ENCODE measurements at places on chromosomes 12 and 14. TPM values are rescaled to one million over a fixed set of nuclear protein-coding genes. Genes with fewer than 3 reads are reported as not detected.

GRCh38 chr14:31270196-31270772 lies 62.7 kb upstream of the HECTD1 start:
- no peak for DNase-seq

GRCh38 chr14:49494836-49495235 lies 91.3 kb downstream of the RPS29 start:
- no peak for DNase-seq

- no peak for DNase-seq
Measured at GRCh38 chr12:103839609-103840461, 1.2 kb downstream of the NT5DC3 start.

The SCNN1A gene
- total RNA-seq = 1.8 TPM

GRCh38 chr12:96907671-96908422 lies 790 bp downstream of the NEDD1 start:
- DNase-seq = peak; percentile 12

- DNase-seq = no peak
Measured at GRCh38 chr12:108802101-108802961, 55.1 kb downstream of the SSH1 start.

- no peak for DNase-seq
Measured at GRCh38 chr12:53166837-53167236, 13.7 kb upstream of the ZNF740 start.

GRCh38 chr12:81222846-81223592 lies 145.1 kb downstream of the ACSS3 start:
- DNase-seq = no peak

DNA sequence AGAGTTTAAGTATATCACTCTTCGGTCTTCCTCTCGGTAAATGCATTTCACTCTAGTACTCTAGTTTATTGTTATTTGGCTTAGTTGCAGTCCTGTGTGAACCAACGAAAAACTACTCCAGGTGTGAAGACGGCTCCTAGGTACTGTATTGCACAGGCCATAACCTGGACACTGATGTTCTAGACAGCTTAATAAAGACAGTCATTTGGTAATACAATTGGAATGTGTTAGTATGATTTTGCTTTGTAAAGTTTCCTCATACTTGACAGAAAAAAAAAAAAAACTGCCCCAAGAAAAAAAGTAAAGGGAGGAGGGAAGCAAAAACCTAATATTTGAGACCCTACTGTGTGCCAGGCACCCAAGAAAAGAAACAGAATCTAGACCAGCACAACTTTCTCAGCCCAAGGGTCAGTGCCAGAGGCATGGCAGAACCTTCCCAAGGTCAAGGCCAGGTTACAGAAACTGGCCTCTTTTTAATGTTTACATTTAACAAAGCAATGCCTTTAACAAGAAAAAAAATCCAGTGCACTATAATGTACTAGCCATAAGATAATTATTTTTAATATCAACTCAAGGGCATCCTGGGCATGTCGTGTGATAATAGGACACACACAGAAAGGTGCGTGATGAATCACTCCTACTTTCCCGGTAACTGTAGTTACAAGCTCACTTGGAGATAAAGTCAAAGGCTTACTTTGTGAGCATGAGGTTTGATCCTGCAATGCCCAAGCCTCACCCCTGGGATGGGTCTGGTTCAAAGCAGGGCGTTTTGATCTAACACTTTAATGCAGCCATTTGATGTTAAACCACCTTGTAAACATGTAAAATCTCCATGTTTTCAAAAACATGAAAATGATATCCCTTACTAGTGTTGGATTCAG lies 110.6 kb downstream of the BMP4 start:
- DNase-seq = no peak

The LRIG3 gene
- 13.4 TPM for total RNA-seq

DNA sequence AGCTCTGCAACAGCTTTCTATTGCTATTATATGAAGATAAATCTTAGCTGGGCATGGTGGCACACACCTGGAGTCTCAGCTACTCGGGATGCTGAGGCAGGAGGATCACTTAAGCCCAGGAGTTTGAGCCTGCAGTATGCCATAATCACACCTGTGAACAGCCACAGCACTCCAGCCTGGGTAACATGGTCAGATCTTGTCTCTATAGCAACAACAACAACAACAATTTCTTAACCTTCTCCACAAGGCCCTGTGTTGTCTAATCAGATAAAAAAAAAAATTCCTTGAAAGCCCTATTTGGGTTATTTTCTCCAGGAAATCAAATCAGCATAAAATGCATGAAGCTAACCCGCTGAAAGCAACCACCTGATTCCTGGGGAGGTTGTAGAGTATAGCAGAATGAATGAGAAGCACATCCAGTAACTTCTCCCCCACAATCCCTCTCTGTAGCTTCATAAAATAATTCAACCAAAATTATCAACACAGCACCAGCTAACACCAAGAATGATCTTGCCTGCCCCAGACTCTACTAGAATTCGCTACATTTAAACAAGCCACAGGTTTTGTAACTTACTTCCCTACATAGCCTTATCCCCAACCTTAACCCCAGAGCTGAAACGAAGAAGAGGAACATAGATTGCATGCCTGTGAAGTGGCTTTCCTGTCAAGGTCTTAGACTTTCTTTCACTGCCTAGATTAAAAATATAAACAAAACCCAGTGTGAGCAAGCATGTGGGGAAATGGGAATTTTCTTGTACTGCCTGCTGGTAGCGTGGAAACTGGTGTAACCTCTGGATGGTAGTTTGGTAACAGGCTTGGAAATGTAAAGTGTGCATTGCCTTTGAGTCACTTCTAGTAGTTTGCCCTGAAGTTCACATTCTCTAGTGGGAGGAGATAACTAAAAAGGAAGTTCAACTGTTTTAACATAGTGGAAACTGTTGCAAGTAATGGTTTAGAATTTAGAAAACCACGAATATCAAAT lies 6.0 kb upstream of the STK38L start:
- DNase-seq = no peak

GRCh38 chr14:26204728-26205479 lies 392.9 kb downstream of the NOVA1 start:
- DNase-seq = peak; percentile 36

The RAD51AP1 gene
- 3.2 TPM for total RNA-seq

The TSHR gene
- total RNA-seq = not detected

The CCDC175 gene
- total RNA-seq = 1.9 TPM

DNA sequence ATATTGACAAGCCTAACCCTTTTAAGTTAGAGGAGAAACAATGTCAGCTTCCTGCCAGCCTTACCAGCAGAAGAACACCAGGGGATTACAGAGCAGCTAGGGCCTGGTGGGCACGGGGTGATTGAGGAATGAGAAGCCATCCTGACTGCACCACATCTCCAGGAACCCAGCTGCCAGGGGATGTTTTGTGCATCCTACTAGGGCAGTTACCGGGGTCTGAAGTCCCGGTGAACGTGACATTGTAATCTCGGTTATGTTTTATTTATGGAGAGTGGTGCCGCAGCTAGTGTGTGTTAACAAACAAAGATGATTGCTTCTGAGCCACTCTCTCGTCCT lies 115.9 kb downstream of the BCL11B start:
- DNase-seq = no peak

The FSCB gene
- not detected for total RNA-seq

DNA sequence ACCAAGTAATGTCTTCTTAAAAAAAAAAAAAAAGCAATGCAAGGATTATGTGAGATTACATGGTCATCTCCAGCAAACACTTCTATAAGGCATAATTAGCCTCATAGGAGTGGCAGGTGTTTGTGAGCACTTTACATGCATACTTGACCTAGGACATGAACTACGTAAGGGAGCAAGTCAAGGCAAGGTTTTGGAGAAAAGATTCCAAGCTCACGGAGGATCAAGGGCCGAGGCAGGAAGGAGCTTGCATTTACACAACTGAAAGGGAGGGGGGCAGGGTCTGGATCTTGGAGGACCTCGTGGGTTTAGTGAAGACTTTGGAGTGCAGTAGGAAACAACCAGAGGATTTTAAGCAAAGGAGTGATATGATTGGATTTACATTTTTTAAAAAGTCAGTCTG lies 112.5 kb downstream of the CCER1 start:
- DNase-seq = no peak
